Epithelial cell of prostate (primary cell): ENCODE measurements at places on chromosomes 1 and 21.

- no peak for DNase-seq
Observed at GRCh38 chr1:115647047-115647446, 5.3 kb downstream of the VANGL1 start.

- no peak for DNase-seq
Observed at GRCh38 chr1:62849031-62849430, 65.1 kb downstream of the ATG4C start.

DNA sequence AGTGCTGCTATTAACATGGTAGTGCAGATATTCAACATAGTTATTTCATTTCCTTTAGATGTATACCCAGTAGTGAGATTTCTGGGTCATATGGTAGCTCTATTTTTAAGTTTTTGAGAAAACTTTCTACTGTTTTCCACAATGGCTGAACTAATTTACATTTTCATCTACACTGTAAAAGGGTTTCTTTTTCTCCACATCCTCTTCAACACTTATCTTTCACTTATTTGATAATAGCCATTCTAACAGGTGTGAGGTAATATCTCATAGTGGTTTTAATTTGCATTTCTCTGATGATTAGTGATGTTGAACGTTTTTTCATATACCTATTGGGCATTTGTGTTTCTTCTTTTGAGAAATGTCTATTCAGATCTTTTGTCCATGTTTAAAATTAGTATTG lies 149.8 kb downstream of the PDE4B start:
- no peak for DNase-seq

- no peak for DNase-seq
Observed at GRCh38 chr1:191831572-191831971, 326.7 kb upstream of the RGS18 start.

GRCh38 chr1:21762022-21762404 lies 20.9 kb downstream of the USP48 start:
- DNase-seq, result no peak

DNA sequence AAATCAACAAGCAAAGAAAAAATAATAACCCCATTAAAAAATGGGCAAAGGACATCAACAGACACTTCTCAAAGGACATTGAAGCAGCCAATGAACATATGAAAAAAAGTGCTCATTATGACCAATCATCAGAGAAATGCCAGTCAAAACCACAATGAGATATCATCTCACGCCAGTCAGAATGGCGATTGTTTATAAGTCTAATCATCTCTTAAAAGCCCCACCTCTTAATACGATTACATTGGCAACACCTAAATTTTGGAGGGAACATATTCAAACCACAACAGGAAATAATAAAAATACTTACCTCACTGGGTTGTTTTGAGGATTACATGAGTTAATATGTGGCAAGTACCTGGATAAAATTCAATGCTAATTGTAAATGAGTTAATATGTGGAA lies 57.1 kb upstream of the PLPPR4 start:
- DNase-seq, result peak; percentile 0

GRCh38 chr1:211536606-211537005 lies 42.4 kb downstream of the SLC30A1 start:
- DNase-seq, result no peak

DNA sequence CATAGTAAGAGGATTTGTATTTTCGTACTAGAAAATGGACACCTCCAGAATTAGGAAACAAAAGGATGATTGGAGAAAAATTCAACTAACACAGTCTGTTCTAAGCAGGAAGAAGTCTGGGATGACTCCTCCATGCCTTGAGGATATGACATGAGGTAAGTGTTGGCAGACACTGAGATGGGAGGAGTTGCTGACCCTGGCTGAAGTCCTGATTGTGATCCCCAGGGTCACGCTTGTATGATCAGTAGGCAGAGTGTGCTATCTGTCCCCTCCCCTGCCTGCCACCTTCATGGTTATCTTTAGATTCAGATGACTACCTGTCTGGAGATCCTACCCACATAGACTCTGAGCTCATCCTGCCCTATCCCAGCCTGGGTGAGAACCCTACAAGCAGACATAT lies 249.1 kb downstream of the C1orf94 start:
- no peak for DNase-seq
